Fibroblast of villous mesenchyme (primary cell): ENCODE measurements at places on chromosomes 2 and 18.

GRCh38 chr2:47016172-47016913 is 100.7 kb upstream of the MCFD2 start:
- peak; percentile 91 for DNase-seq

DNA sequence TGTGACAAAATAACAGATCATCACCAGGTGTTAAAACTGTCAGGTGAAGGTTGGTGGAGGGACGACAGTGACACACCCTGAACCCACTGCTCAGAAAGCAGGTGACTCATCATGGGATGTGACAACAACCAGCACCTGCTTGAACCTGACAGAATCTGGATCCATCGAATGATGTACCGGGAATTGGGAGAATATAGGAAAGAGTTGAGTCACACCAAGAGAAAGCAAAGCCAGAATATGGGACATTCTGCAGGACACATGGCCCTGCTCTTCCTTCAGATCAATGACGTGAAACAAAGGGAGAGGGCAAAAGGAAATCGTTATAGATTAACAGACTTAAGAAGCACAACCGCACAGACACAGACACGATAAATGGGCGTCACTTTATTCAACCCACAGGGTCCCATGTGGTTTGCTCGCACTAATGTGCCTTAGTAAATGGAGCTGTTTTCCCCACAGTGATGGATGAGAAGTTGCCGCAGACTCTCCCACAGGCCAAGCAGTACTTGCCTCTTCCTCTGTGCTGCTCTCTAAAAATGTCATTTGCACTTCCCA is 100.1 kb downstream of the CRACDL start:
- DNase-seq = no peak

GRCh38 chr2:39524061-39524460 is 87.0 kb upstream of the MAP4K3 start:
- peak; percentile 89 for DNase-seq

DNA sequence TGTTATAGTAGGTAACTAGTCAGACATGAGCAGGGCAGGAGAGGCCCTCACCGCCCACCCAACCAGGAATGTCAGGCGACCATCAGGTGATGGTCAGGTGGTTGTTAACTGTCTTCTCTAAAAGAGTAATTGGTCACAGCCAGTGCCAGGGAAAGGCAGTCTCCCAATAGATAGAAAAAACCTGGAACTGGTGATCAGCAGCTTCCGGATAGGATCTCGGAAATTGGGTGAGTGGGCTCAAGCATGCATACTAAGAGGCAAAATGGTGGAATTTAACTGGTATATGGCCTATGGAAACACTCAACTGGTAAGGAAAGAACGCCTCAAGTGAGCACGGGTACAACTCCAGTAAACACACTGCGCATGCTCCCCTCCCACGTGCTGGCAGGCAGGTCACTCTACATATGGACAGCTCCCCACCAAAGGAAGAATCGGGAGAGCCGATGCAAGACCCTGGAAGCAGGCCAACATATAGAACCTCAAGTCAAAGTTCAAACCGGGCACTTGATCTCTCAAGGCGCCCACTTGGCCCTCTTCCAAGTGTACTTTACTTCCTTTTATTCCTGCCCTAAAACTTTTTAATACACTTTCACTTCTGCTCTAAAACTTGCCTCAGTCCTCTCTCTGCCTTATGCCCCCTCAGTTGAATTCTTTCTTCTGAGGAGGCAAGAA is 43.5 kb upstream of the TMEM131 start:
- no peak for DNase-seq

DNA sequence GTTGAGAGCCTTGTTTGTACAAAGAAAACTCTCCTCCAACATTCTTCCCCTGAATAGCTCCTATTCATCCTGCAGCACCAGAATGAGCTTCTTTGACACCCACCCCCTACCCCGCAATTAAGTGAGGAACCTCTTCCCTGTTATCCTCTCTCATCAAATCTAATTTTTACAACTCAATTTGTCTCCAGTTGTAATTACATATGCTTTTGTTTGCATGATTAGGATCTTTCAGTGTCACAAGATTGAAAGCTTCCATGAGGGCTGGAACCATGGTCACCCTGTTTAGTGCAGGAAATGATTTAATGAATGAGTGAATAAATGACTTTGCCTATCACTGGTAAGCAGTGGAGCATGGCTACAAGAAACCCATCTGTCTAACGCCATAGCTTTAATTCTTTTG is 334.6 kb upstream of the KLHL29 start:
- DNase-seq = no peak

DNA sequence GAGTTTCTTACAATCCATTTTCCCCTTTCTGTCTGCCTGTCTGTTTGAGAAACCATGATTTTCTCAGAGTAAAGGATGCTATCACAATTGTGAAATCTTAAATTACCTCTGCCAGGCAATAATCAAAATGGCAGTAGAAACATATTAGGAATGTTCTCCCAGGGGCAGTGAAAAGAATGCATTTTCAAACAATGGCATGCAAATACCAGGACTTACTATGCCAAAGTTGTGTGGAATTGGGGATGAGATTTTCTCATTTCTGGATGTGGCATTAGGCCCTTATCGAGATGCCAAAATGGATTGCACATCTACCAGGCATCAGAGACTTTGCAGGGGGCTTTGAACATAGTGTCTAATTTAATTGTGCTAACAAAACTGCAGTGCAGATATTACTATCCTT is 821.4 kb downstream of the RNF144A start:
- DNase-seq = no peak

DNA sequence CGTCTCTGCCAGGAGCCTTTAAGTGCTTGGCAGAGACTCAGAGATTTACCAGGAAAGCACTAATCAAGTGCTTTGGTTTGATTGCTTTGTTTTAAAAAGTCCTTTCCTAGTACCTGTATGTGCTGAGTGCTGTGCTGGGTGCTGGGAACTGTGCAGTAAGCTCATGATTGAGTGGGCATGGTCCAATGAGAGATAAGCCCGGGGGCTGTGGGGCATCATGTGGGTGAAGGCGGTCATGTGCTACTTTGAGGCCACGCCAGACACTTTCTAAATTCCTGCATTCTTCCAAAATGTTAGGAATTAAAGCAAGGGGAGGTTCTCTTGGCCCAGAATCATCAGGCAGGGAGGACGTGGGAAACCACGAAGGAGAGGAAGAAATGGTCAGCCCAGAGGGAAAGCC is 109.0 kb downstream of the ACAA2 start:
- no peak for DNase-seq

DNA sequence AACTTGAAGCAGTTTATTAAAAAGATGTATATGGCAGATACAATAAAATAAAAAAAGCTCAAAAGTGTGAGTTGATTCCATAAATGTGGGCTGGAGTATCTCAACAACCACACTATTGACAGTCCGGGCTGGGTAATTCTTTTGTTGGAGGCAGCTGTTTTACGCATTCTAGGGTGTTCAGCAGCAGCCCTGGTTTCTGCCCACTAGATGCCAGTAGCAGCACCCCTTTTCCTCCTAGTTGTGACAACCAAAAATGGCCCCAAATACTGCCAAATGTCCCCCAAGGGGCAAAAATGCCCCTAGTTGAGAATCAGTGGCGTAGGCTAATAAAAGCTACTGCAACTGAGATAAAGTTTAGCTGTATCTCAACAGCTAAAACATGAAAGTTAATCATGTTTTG is 44.8 kb downstream of the CHMP3 start:
- DNase-seq = peak; percentile 15

DNA sequence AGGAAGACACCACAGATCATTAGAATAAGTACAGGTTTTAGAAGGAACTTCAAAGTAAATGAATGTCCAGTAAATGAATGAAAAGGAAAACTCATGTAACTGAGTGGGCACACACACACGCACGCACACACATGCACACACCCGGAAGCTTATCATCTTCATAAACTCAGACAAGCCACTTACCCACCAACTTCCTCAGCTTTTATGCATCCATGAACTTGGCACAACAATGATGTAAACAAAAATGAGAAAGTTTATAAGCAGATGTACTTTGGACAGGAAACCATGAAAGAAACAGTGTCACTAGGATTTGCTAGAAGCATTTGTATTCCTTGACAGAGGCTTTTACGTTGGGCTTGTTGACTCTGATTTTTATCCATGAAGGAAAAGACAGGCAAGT is 23.2 kb downstream of the RNF152 start:
- DNase-seq = peak; percentile 74

DNA sequence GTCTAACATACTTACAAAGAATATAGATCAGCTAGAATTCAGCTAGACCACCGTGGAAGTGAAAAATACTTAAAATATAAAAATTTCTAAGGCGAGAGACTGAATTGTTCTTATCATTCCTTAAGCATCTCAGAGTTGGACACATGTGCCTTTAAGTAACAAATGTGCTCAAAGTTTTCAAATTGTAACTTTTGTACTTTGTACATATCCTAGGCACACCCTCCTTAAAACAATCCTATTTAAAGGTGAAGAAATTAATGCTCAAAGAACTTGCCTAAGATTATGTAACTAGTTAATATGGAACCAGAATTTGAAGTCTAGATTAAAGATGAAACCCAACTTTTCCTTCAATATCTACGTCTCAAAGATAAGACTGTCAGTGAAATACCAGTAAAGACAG is 74.1 kb downstream of the EML4 start:
- no peak for DNase-seq

DNA sequence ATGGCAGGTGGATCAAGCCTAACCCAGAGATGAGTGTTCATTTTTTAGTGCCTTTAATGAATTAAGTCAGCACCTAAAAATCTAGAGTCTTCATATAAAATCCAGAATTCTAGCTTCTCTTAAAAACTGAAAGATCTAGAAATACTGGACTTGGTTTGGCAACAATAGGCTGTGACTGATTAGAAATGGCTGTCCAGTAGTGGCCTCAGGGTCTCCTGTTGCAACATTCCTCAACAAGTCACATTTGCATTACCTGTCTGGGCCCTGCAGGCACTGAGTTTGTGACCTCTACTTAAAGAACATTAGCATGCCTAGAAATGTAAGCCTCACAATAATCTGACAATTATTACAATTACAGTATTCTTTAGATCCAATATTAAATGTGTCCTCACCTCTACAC is 33.1 kb downstream of the MBD2 start:
- DNase-seq = no peak

GRCh38 chr18:10054366-10054765 is 140.6 kb downstream of the VAPA start:
- DNase-seq = no peak

DNA sequence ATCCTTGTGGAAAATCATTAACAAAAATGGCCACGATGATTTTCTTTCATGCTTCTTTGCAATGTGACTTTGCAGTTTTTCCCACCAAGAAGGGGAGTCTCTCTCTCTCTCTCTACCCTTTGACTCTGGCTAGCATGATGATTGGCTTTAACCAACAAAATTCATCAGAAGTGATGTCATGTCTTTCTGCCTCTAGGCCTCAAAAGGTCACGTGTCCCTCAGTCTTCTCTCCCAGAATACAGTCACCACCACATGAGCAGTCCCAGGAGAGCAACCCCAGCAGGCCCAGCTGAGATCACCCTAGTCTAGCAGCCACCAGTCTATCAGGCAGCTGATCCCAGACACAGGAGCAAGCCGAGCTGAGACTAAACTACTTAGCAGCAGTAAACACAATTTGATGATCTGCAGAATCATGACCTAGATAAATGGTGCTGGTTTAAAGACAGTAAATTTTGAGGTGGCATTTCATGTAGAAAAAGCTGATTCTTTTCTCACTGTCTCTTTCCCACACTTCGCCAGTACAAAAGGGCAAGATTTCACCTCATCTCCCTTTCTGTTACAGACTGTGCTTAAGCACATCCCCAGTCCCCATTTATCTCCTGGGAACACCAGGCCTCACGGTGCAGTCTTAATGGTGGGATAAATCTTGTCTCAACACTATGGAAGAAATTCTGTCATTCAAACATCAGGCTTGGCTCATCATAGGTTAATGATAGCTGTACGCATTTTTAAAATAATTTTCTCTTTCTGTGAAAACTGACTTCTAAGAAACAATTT is 132.7 kb downstream of the SCG2 start:
- DNase-seq = peak; percentile 92

DNA sequence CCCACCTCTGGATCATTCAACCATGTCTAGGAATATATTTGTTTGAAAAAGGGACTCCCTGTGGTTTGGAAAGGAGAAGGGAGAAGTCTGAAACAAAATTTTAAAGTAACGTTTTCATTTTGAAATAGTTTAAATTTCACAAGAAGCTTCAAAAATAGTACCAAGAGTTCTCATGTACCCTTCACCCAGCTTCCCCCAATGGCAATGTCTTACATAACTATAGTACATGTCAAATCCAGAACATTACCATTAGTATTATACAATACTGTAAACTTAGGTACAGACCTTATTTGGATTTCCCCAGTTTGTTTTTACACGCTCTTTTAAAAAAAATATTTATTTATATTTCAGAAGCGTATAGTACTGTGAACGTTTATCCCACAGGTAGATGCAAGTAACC is 4.0 kb upstream of the LYG2 start:
- no peak for DNase-seq

DNA sequence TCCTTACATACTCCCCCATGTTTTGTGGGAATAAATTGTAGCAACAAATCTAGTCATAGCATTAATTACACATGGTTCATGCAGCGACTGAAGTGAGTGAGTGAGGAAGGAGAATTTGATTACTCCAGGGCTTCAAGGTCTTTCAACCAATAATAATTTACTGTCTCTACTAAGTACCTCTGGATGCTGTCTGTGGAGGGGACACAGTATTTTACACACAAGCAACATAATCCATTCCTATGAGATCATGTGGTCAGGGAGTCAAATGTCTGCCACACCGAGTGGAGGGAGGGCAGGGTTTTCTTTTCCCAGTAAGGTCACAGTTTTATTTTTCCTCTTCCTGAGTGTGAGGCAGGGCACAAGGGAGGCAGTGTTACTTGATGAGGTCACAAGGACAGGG is 334.7 kb upstream of the CELF4 start:
- no peak for DNase-seq

GRCh38 chr2:175152242-175152641 is 15.8 kb downstream of the ATF2 start:
- no peak for DNase-seq

- DNase-seq = no peak
These were observed 517.2 kb downstream of the NYAP2 start for GRCh38 chr2:225916692-225917091.

DNA sequence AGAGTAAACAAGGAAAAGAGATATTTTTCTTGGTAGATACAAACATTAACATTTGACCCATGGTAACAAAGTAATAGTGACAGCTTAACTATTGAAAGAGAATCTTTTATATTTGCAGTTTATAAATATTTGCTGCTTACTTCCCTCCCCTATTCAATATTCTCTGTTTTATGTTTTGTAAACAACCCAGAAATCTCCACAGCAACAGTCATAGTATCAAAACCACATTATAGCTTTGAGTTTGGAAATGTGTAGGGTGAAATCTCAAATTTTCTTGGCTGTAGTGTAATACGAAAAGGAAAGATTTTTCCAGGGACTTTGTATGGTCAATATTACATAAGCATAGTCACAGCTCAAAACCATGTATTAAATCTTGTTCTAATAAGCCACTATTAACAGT is 511.2 kb downstream of the METTL4 start:
- DNase-seq = no peak

GRCh38 chr18:24432618-24433017 is 6.1 kb downstream of the IMPACT start:
- no peak for DNase-seq
